ENCODE measurements at places on chromosomes 12 and 14. TPM values are rescaled to one million over a fixed set of nuclear protein-coding genes. Genes with fewer than 3 reads are reported as not detected.
A peak's percentile ranks its signal among the peaks of the same experiment; 100 is the strongest.

TAS2R13 gene
- 3.4 TPM for total RNA-seq

- H3K27me3 ChIP-seq, result no peaks in the 10 kb centered on the region
- no peak for DNase-seq
- H3K27ac ChIP-seq, result no peak overlapping the region
- H3K4me1 ChIP-seq, result no peaks in the 10 kb centered on the region
- no peak overlapping the region for H3K4me3 ChIP-seq
Measured at GRCh38 chr12:86196465-86196864, 59.7 kb downstream of the MGAT4C start.

DNA sequence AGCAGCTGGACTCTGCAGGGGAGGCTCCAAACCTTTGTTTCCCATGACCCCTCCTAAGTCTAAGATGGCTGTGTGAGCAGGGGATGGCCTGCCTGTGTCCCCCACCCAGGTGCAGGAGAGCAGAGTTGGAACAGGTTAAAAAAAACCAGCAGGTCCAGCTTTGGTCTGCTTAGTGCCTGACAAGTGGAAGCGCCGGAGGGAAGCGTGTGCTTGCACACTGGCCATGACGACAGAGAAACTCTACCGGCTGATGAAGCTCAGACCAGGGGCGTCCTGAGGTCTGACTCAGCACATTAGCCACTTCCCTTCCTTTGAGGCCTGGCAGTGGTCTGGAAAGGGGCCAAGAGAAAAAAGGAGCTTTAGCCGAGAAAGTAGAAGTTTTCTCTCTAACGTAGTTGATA lies 280.1 kb downstream of the VRK1 start:
- no peaks in the 10 kb centered on the region for H3K4me1 ChIP-seq
- H3K36me3 ChIP-seq, result no peaks in the 10 kb centered on the region
- H3K4me3 ChIP-seq, result no peak overlapping the region
- no peak for DNase-seq

RDH5 gene
- 9.7 TPM for total RNA-seq

DNA sequence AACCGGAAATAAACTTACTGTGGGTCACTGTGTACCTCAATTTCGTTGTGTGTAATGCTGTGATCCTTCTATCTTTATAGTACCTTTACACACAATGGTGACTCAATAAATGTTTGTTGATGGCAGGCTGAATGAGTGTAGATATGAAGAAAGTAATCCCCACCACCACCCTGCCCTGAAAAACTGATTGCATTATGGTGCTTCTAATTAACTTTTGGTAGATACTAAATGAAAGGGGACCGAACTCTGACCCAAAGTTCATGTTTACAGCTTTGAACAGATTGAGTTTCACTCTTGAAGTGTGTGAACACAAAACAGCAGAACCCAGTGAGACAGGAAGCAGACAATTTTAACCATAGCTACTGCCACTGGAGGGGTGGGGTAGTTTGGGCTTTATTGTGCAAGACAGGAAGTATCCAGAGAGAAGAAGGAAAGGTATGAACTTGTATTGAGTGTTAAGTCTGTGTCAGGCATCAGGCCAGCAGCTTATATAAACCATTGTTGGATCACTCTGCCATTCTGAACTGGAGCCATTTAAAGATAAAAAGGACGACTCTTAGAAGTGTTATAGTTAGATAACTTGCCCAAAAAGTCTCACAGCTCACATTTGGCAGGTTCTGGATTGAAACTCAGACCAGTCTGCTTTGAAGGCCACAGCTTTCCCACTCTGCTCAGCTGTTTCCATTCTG lies 197.0 kb upstream of the AMIGO2 start:
- H3K36me3 ChIP-seq, result no peaks in the 10 kb centered on the region
- no peak overlapping the region for H3K4me3 ChIP-seq
- no peak overlapping the region for H3K27ac ChIP-seq
- H3K27me3 ChIP-seq, result no peaks in the 10 kb centered on the region
- H3K4me1 ChIP-seq, result peaks cover 5% of the 10 kb centered on the region

- peaks cover 6% of the 10 kb centered on the region for H3K27me3 ChIP-seq
- H3K36me3 ChIP-seq, result peaks cover 4% of the 10 kb centered on the region
- H3K4me3 ChIP-seq, result peak within 1 kb of the TSS; percentile 89
- peak; percentile 48 for DNase-seq
- peaks cover 24% of the 10 kb centered on the region for H3K4me1 ChIP-seq
Measured at GRCh38 chr14:23365036-23365731, at the start of gene EFS. EFS (minus strand) TSS chr14:23365172; CDS start chr14:23365025, 147 bp downstream.

GRCh38 chr12:104272938-104273337 lies 30.6 kb upstream of the EID3 start:
- H3K27me3 ChIP-seq, result no peaks in the 10 kb centered on the region
- H3K27ac ChIP-seq, result no peak overlapping the region
- no peak for DNase-seq
- H3K36me3 ChIP-seq, result no peaks in the 10 kb centered on the region
- H3K4me3 ChIP-seq, result no peak overlapping the region

AQP2 gene
- total RNA-seq, result 0.29 TPM

DNA sequence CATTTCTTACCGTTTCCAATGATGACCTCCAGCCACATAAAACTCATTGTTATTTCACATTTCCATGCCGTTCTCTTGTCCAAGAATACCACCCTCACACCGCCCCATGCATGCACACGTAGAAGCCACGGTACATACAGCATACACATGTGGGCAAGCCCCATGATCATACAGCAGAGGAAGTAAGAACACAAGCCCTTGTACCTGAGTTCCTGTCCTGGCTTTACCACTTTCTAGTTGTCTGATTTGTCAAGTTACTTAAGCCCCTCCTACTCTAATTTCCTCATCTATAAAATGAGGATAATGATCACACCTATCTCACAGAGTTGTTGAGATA lies 59.9 kb downstream of the DUSP16 start:
- peaks cover 17% of the 10 kb centered on the region for H3K4me1 ChIP-seq
- H3K27me3 ChIP-seq, result no peaks in the 10 kb centered on the region
- no peak for DNase-seq

DNA sequence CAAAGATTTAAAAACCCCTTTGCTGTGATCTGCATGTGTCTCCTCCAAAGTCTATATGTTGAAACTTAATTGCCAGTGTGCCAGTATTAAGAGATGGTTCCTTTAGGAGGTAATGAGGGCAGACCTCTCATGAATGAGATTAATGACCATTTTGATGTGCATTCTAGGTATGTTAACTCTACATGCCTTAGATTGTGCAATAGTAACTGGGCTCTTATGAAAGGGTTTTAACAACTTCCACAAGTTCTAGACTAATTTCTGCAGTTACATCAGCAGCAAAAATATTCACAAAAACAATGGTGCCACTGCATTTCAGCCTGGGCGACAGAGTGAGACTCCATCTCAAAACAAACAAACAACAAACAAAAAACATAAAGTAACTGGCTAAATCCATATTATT lies 3.8 kb upstream of the TAS2R10 start:
- H3K27ac ChIP-seq, result no peak overlapping the region
- H3K27me3 ChIP-seq, result no peaks in the 10 kb centered on the region
- no peak overlapping the region for H3K4me3 ChIP-seq
- H3K4me1 ChIP-seq, result peaks cover under 1% of the 10 kb centered on the region
- peaks cover 10% of the 10 kb centered on the region for H3K36me3 ChIP-seq
- DNase-seq, result no peak

DNA sequence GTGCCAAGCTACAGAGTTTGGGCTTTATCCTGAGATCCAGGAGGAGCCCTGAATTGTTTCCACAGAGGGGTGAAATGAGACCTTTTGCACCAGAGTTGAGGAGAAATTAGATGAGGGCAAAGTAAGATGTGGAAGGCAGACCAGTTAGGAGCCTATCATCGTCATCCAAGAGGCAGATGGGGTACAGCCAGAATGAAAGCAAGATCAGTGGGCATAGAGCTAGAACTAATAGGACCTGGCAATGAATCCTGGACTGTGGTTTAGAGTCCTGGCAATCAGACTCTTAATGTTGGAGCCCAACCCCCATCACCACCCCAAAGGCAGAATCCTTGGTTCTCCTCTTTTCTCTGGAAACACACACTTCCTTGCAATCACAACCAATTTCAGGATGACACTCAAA lies 166.6 kb upstream of the HMGA2 start:
- no peak overlapping the region for H3K27ac ChIP-seq
- no peak overlapping the region for H3K4me3 ChIP-seq
- H3K36me3 ChIP-seq, result no peaks in the 10 kb centered on the region
- H3K4me1 ChIP-seq, result peaks cover 14% of the 10 kb centered on the region

DNA sequence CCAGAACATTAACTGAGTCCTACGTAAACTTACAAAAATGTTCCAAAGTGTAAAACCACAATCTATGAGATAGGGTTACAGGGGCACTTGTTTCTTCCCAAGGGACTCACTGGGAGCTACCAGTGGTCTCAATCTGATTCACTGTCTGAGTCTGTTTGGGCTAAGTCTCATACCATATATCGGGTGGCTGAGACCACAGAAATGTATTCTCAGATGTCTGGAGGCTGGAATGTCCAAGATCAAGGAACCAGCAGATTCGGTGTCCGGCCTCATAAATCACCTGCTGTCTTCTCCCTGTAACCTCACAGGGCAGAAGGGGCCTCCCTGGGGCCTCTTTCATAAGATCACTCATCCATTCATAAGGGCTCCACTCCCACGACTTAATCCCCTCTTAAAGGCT lies 616.3 kb upstream of the TMEM132C start:
- H3K4me1 ChIP-seq, result no peaks in the 10 kb centered on the region
- no peaks in the 10 kb centered on the region for H3K27me3 ChIP-seq
- H3K36me3 ChIP-seq, result no peaks in the 10 kb centered on the region
- H3K27ac ChIP-seq, result no peak overlapping the region

GRCh38 chr12:5907807-5908206 lies 37.3 kb downstream of the ANO2 start:
- no peaks in the 10 kb centered on the region for H3K4me1 ChIP-seq
- H3K4me3 ChIP-seq, result no peak overlapping the region
- peaks cover 50% of the 10 kb centered on the region for H3K27me3 ChIP-seq
- DNase-seq, result no peak

GRCh38 chr12:3097186-3097804 lies 20.1 kb downstream of the TSPAN9 start:
- peaks cover 7% of the 10 kb centered on the region for H3K4me1 ChIP-seq
- peaks cover 15% of the 10 kb centered on the region for H3K36me3 ChIP-seq
- H3K27ac ChIP-seq, result no peak overlapping the region
- no peaks in the 10 kb centered on the region for H3K27me3 ChIP-seq

ADAM20 gene
- total RNA-seq, result 1.3 TPM
